Mesothelial cell of epicardium (in vitro differentiated cells): ENCODE measurements at places on chromosomes 4 and X. TPM values are rescaled to one million over a fixed set of nuclear protein-coding genes. Genes with fewer than 3 reads are reported as not detected.

DNA sequence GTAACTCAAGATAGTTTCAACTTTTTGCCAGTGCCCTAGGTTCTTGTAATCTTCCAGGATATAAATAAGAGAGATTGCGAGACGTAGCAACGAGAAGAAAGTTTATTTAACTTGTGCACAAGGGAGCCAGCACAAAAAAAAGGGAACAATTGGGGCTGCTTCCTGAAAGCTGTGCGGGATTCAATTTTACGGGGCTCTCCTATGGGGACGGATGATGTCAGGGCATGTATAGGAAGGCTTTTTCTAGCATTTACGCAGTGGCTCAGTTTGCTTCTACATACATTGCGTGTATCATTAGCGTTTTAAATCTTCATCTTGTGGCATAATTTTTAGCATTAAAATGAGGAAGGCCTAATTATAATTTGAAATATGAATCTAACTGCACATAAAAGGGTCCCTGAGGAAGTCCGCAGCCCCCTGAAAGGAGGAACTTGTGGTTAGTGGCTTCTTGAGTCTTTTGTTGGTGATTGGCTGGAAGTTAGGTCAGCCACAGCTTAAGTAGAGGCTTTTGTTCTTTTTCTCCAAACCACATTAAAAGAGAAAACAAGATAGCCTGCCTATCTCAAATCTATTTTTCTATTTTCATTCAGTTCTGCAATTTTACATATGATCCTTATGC is 668.2 kb upstream of the NDST4 start:
- no peak for DNase-seq
- peaks cover 3% of the 10 kb centered on the region for H3K4me1 ChIP-seq
- H3K27ac ChIP-seq, result no peak overlapping the region
- peak overlapping the region; percentile 9 for H3K4me3 ChIP-seq
- no peaks in the 10 kb centered on the region for H3K36me3 ChIP-seq

GRCh38 chrX:68894513-68895340 is 65.9 kb downstream of the EFNB1 start:
- peaks cover 49% of the 10 kb centered on the region for H3K4me1 ChIP-seq
- no peak overlapping the region for H3K4me3 ChIP-seq

- H3K4me3 ChIP-seq, result no peak overlapping the region
- H3K36me3 ChIP-seq, result no peaks in the 10 kb centered on the region
- H3K27me3 ChIP-seq, result peaks cover 19% of the 10 kb centered on the region
- DNase-seq, result no peak
These were observed 117.8 kb downstream of the RASGEF1B start for GRCh38 chr4:81353861-81354260.

DNA sequence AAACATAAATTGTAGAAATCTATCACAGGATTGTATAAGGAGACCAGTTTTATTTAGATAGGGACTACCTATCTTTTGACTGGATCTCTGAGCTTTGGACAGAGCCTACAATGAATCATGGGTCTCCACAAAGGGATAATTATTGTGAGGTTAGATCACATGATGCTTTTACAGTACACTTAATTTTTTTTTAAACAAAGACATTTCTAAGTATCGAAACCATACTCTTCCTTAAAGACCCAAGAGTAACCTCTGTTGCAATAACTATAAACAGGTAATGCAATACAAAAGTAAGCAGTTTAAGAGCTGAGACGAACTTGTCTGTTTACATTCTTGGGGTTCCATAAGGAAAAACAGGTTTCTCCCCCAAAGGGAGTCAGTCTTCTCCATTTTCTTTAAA is 64.3 kb upstream of the GABRE start:
- no peak overlapping the region for H3K27ac ChIP-seq
- no peaks in the 10 kb centered on the region for H3K4me1 ChIP-seq
- H3K4me3 ChIP-seq, result no peak overlapping the region
- peaks cover 2% of the 10 kb centered on the region for H3K36me3 ChIP-seq

GRCh38 chr4:96526625-96527024 is 686.7 kb downstream of the PDHA2 start:
- peak overlapping the region; percentile 49 for H3K27ac ChIP-seq
- peaks cover 1% of the 10 kb centered on the region for H3K36me3 ChIP-seq
- no peaks in the 10 kb centered on the region for H3K27me3 ChIP-seq
- H3K4me3 ChIP-seq, result no peak overlapping the region
- no peak for DNase-seq

DNA sequence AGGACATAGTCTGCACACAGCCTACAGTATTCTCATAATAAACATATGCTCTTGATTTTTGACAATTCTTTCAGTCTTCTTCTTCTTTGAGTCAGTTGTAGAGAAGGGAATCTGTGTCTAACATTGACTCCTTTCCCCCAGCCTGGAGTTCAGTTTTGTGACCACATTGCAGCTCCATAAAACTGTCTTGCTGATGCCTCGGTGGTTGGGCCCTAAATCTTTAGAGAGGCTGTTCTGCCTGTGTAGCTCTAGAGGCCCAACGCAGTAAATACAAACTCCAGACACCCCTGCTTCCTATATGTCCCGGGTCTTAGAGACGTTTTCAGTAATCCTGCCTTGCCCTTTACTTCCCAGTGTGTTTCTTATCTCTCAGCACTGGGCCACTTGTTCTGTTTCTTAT is 639.5 kb upstream of the AADAT start:
- H3K4me1 ChIP-seq, result peaks cover 9% of the 10 kb centered on the region
- H3K4me3 ChIP-seq, result no peak overlapping the region
- no peaks in the 10 kb centered on the region for H3K36me3 ChIP-seq

DNA sequence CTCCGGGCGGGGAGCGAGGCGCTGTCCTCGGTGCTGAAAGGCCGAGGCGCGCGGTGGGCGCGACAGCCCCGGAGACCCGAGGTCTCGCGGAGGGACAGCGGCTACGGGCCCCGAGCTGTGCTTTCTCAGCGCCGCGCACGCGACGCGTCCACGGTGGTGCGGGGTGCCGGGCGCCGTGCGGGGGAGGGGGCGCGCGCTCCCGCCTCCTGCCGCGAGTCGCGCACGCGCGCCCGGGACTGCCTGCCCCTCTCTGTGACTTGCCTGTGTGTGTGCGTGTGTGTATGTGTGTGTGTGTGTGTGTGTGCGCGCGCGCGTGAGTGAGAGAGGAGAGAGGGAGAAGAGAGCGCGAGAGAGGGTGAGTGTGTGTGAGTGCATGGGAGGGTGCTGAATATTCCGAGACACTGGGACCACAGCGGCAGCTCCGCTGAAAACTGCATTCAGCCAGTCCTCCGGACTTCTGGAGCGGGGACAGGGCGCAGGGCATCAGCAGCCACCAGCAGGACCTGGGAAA is at the start of gene GRIA2:
Gene GRIA2 (plus strand): TSS at position 358 of the 511 bp plus-strand sequence. CDS start 315 bp downstream, outside the sequence.
- DNase-seq, result peak; percentile 96
- peaks cover 82% of the 10 kb centered on the region for H3K27me3 ChIP-seq
- peaks cover 18% of the 10 kb centered on the region for H3K4me1 ChIP-seq

DNA sequence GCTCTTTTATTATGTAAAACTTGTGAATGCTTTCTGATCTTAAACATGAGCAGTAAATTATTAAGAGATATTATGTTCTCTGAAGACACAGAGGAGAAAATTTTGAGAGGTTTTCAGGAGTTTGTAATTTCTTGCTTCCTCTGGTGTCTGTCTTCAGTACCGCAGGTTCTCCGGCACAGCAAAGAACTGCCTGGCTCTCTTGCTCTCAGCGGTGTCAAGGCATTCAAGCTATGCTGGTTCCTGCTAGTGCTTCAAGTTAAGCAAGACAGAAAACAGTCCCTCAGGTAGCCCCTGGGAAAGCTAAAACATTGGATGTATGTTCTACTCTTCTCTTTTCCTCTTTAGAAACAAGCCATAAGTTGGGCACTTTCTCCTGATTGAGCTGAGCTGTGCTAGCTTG is 120.2 kb upstream of the CENPE start:
- no peak overlapping the region for H3K4me3 ChIP-seq
- no peaks in the 10 kb centered on the region for H3K4me1 ChIP-seq
- no peaks in the 10 kb centered on the region for H3K27me3 ChIP-seq
- no peak overlapping the region for H3K27ac ChIP-seq
- H3K36me3 ChIP-seq, result peaks cover 6% of the 10 kb centered on the region

Gene RNF150
- total RNA-seq, result 38.5 to 40.7 TPM (median 40.1 TPM) in 3 replicates

Gene ZFP42
- total RNA-seq, result 16.6 to 18.9 TPM (median 17.5 TPM) in 3 replicates

Gene ODAPH
- total RNA-seq, result 0.35 to 1.1 TPM (median 0.57 TPM) in 3 replicates

Gene MTNR1A
- total RNA-seq, result 0.40 to 0.80 TPM (median 0.75 TPM) in 3 replicates

Gene DACH2
- total RNA-seq, result 13.7 to 16.3 TPM (median 15.8 TPM) in 3 replicates

Gene GRIA3
- 1.9 to 2.8 TPM (median 2.3 TPM) in 3 replicates for total RNA-seq

Gene PRKG2
- total RNA-seq, result 0.83 to 1.6 TPM (median 0.90 TPM) in 3 replicates

Gene HSFX4
- not detected in 3 replicates for total RNA-seq

Gene GPC4
- 43.4 to 46.9 TPM (median 44.8 TPM) in 3 replicates for total RNA-seq

Gene SLITRK2
- 0.85 to 1.2 TPM (median 0.95 TPM) in 3 replicates for total RNA-seq

Gene LRCH2
- total RNA-seq, result 29.1 to 29.5 TPM (median 29.4 TPM) in 3 replicates

Gene GLOD5
- not detected in 3 replicates for total RNA-seq

Gene RHOXF2B
- total RNA-seq, result not detected in 3 replicates

Gene CENPVL2
- total RNA-seq, result 0.31 to 0.68 TPM (median 0.49 TPM) in 3 replicates
